Right forelimb (tissue), 1 donor: ENCODE measurements at places on chromosomes 5 and 9.

GRCh38 chr9:15033316-15033715 is 123.1 kb upstream of the FREM1 start:
- no peak for DNase-seq

DNA sequence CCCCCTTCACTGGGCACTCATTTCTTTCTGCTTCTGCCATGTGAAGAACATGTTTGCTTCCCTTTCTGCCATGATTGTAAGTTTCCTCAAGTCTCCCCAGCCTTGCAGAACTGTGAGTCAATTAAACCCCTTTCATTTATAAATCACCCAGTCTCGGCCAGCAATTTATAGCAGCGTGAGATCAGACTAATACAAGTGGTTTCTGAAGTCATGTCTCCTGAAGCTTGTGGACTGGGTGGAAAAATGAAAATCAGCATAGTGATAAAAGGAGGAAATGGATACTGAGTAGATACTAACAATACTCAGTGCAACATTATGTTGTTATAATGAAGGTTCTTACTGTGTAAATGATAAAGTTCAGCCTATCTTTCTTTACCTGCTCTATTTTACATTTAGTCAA is 35.1 kb downstream of the NNT start:
- no peak for DNase-seq

- DNase-seq, result no peak
These were observed 6.2 kb downstream of the TBC1D9B start for GRCh38 chr5:179901462-179901861.

- DNase-seq, result no peak
These were observed at the start of gene AMBP for GRCh38 chr9:114078021-114078780. Gene AMBP, minus strand, starts transcription at chr9:114078300. Its CDS starts 91 bp downstream, at chr9:114078209.

- DNase-seq, result peak; percentile 2
These were observed 4.2 kb downstream of the CNOT6 start for GRCh38 chr5:180498378-180498777.
